ENCODE measurements at places on chromosomes 1 and 21.

- DNase-seq: no peak
These were observed 8.1 kb downstream of the PRXL2B start for GRCh38 chr1:2594641-2595131.

GRCh38 chr1:93129507-93130099, 50.5 kb downstream of the MTF2 start:
- DNase-seq: no peak

GRCh38 chr21:45463871-45464270, 58.9 kb downstream of the COL18A1 start:
- no peak for DNase-seq

DNA sequence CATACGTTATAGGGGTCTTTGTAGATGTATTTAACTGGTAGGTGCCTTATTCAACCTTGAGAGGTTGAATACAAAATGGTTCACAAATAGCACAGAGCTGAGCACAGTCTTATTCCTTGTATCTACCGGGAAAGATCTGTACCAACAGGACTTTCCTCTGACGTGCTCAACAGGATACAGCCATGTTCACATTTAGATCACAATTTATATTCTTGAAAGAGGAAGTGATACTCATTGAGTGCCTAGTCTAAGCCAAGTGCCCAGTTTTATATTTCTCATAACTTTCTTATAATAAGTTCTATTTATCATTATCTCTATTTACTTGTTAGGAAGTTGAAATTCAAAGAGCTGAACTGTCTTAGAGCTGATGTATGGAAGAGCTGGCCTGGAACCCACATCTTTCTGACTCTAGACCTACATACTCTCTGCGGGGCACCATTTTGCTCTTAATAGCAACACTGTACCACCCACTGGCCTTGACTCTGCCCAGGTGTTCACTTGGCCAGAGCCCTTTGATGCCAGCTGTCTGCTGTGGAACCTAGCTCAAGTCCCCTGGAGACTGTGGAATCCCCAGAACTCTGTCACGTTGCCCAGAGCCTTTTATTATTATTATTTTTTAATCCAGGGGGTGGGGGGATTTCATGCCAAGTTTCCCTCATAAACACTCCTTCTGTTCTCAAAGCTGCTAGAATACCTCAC, 156.2 kb downstream of the TPR start:
- DNase-seq: no peak

DNA sequence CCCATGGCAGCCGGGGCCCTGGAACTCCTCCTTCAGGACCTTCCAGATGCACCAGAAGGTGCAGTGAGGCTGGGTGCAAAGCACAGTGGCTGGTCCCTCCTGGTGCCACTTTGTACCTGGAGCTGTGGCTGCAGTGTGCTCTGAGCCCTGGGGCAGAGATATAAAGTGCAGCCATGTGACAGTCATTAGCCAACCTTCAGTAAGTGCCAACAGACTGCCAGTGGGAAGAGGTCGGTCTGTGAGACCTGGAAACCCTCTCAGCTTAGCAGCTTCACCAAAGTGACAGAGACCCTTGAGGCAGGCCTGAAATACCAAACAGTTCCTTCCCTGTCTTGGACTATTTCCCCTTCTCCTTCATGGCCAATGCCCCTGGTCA, 26.7 kb upstream of the NGF start:
- no peak for DNase-seq

- DNase-seq: no peak
These were observed 39.0 kb downstream of the LRRC71 start for GRCh38 chr1:156959414-156959813.

GRCh38 chr1:230392920-230393521, 33.1 kb downstream of the PGBD5 start:
- no peak for DNase-seq

DNA sequence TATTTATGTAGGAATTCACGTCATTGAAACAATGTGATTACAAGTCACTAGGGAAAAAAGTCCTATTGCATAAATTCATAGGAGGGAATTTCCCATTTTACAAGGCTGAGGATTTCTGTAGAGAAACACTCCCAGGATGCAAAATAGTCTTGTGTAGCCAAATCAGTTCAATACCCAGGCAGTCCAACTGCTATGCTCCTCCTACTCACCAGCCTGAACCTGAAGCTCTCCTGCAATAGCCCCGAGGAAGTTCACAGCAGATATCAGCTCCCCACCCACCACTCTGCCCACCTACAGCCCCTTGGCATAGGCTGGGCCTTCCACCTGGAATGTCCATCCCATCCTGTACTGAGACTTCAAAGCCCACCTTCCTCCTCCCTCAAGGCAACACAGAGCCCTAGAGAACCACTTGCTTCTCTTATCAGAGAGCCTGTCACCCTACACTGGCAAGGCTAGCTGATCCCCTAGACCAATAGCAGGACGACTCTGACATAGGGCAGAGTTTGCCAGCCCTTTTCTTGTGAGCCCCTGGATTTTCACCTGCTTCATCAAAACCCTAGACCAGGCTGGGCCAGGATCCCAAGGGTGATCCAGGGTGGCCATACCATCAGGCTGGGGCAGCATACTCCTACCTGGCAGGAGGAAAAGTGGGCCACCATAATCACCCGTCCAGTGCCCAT, 1.5 kb downstream of the LSS start:
- no peak for DNase-seq

DNA sequence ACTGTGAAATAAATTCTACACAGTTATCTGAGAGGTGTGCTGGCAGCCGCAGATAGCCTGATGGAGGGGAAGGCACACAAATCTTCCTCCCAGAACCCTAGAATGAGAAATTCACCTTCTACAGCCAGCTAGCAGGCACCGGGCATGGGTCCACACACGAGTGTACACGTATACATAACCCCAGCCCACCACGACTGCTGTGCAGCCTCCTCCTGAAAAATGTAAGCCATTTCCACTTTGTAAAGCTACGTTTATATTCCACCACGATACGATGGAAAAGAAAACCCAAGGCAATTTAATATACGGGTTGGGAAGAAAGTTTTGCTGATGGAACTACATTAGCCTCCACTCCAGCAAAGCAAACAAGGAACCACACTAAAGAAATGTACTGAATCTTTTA, 1.8 kb downstream of the BTG3 start:
- peak; percentile 3 for DNase-seq

- no peak for DNase-seq
These were observed 93.9 kb upstream of the KCNA3 start for GRCh38 chr1:110768605-110769004.

DNA sequence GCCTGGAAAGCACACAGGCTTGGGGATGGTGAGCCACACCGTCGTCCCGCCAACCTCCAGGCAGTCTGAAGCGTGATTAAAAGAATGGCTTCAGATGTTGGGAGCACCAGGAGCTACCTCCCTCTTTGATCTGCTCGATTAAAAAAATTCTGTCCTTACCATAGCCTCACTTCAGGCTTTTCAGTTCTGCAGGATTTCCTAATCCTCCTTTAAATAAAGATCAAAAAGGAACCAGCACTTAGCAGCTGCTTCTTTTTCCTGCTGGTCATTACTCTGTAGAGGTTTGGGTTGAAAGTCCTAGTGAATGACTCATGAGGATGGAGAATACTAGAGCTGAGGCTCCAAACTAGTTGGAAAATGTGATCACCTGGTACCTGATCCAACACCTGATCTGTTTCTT, 71.9 kb upstream of the C1orf174 start:
- DNase-seq: no peak

DNA sequence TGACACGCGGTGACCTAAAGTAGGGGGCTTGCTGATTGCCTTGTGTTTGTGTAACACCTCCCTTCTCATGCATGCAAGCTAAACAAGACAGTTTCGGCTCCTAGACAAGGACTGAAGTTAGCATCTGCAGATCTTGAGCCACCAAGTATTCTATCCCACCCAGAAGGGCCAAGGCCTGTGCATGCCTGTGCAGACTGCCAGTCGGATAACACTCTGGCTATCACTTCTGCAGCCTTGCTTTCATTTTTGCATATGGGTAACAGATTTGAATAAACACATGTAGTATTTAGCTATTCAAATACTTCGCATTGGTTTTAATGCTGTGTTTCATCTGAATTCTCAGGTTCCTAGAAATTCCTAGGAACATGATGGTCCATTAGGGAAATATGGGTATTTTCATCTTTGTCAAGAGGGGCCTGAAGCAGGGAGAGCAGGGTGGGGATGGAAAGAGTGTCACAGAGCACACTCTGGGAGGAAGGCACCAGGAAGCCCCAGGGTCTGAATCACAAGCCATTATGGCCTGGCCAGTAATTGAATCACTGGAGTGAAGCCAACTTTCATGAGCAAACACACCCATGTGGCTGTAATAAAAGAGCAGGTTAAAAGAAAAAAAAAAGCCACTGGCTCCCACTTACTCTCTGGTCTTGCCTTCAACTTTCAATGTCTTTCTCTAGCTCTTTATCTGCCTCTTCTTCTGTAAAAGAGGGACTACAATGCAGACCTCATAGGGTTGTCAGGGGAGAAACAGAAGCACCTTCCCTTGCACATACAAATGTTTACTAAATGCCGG, 28.3 kb downstream of the GADD45A start:
- peak; percentile 43 for DNase-seq

DNA sequence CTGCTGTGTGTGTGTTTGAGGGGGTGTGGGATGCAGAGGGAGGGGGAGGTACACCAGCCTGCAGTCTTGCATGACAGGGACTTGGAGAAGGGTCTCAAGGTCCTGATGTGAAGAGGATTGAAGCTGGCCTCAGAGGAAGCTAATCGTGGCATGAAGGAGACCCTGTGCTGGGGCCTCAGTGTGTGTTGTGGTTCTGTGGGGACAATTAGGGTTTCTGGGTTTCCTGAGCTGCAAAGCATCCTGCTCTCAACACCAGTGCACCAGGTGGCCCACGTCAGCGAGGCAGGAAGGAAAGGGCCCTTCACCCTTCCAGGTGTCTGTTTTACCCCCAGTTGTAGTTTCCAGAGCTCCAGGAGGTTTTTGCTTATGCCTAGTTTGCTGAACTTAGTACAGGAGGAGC, 52.8 kb downstream of the TENT5C start:
- DNase-seq: no peak

GRCh38 chr1:91075233-91076135, 53.6 kb upstream of the ZNF644 start:
- no peak for DNase-seq

GRCh38 chr1:199945591-199945990, 81.9 kb upstream of the NR5A2 start:
- DNase-seq: no peak

- DNase-seq: no peak
These were observed 153.3 kb upstream of the ERG start for GRCh38 chr21:38651570-38651969.

DNA sequence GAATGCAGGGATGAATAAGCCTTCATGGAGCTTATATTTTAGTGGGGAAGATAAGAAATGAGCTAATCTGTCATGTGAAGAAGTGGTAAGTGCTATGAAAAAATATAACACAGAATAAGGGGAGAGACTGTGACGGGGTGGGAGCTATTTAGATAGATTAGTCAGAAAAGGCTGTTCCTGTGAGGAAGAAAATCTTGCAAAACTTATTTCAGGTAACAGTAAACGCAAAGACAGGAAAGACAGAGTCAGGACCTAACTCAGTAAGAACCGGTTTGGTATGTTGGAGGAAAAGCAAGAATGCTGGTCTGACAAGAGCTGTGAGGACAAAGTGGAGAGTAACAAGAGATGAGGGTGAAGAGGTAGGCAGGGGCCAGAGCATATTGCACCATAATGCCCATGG, 22.0 kb downstream of the GNAI3 start:
- DNase-seq: no peak

- DNase-seq: no peak
These were observed 31.4 kb upstream of the TMEM61 start for GRCh38 chr1:54949053-54949452.

DNA sequence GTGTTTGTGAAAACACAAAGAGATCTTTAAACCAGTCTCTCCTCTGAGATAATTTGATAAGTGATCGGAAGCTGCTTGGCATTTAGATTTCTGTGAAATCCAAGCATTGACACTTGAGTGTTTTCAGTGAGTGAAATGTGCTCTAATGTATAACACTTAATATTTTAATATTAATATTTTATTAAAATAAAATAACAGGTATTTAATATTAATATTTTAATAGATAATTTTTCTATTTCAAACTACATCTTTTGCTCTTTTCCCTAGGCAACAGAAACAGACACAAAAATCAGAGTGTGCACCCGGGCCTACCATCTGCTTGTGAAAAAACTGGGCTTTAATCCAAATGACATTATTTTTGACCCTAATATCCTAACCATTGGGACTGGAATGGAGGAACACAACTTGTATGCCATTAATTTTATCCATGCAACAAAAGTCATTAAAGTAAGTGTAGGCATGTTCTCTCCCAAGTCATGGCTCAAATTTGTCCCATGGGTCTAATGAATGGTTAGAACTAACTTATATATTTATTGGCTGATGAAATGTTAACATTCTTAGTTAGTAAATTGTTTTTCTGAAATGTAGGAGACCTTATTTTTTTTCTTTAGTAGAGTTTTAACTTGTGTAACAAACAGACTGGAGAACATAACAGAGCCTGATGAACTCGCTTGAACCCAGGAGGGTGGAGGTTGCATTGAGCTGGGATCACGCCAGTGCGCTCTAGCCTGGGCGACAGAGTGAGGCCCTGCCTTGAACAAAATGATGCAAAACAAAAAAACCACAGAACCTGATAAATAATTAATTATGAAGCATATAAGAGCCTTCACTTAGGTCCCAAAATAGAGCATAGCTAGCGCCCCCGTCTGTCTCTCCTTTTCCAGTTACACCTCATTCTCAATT, 55.2 kb downstream of the MTR start:
- DNase-seq: no peak

DNA sequence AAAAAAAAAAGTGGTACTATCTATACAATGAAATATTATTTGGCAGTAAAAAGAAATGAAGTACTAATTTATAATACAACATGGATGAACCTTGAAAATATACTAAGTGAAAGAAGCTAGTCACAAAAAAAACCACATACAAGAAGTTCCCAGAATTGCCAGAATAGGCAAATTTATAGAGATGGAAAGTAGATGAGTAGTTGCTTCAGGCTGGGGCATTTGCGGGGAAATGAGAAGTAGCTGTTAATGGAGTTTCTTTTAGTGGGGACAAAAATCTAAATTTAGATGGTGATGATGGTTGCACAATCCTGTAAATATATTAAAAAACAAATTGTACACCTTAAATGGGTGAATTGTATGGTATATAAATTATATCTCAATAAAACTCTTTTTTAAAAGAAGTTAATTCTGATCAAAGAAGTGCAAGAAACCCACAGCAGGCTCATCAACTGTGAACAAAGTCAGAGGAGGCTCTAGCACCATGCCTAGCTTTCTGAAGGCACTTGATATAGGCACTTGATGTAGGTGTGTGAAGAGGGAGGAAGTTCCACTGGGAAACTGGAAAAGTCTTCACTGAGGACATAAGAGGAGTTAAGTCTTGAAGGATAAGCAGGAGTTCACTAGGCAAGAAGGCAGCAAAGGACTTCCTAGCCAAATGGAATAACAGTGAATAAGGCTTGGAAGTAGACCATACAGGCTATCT, 52.5 kb downstream of the DMAP1 start:
- DNase-seq: no peak

DNA sequence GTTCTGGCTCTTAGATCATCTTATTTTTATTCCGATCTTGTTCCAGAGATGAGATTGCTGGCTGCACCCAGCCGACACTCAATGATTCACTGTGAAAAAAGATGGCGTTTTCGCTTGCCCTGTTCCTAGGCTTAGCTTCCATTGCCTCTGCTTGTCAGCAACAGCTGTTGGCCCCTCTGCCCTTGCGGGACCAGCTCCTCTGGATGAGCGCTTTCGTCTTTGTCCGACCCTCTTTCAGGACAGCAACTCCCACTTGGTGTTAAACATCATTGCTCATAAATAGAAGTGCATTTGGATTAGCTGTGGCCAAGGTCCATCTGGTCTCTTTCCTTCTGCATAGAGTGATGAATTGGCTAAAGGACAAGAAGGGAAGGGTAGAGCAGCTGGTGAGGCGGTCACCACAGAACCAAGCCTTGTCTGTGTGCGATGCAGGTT, 43.5 kb upstream of the SCCPDH start:
- DNase-seq: peak; percentile 29

Data from SK-N-DZ (cell line).